ENCODE measurements at places on chromosomes 6 and 20.

DNA sequence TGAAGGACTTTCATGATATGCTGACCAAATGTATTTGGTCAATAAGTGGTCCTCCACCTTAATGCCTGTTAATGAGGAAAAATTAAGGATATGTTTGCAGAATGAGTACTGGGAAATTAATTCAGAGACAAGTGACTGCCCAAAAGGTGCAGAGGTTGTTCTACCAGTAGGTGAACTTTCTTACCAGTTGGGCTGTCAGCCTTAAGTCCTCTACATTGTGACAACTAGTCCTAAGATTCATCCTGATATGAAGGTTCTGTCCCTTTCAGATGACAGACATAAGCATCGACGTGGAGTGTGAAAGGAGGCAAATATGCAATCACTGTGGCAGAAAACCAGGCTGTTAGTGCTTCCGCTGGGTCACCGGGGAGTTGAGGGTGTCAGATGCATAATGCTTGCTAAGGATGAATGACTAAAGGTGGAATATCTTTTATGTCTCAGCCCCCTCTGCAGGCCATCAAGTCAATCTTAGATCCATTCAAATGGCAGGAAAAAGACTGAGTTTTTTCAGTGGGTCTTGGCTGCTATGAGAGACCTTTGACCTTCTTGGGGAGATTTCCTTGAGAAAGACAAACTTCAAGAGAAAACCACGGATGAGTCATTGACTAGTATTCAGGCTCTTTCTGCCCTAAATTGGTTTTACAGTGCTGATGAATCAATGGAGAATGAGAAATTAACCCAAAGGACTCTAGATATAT is 226.0 kb downstream of the TPBG start:
- peak; percentile 88 for DNase-seq

DNA sequence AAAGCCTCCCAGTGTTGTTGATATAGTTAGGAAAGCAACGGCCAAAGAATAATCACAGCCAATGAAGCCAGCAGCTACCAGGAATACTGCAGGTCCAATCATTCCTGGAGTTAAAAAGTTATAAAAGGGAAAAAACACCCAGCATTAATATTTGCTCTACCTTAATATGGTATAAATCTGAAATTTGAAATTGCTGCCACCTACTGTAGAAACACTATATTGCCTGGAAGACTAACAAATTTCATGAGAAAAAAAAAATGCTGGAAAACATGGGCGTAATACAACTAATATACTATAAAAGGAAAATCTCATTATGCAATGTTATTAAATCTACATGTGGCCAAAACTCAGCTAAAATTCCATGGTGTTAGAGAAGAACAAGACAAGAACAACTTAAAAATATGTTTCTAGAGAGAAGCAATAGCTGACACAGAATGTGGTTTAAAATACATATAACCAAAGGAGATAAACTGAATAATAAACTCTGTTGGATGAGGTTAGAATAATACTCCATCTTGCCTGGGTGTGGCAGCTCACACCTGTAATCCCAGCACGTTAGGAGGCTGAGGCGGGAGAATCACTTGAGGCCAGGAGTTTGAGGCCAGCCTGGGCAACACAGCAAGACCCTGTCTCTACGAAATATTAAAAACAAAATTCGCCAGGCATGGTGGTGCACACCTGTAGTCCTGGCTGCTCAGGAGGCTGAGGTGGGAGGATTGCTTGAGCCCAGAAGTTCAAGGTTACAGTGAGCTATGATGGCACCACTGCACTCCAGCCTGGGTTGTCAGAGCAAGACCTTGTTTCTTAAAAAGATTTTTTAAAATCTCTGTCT is 43.1 kb downstream of the SLC17A5 start:
- no peak for DNase-seq

DNA sequence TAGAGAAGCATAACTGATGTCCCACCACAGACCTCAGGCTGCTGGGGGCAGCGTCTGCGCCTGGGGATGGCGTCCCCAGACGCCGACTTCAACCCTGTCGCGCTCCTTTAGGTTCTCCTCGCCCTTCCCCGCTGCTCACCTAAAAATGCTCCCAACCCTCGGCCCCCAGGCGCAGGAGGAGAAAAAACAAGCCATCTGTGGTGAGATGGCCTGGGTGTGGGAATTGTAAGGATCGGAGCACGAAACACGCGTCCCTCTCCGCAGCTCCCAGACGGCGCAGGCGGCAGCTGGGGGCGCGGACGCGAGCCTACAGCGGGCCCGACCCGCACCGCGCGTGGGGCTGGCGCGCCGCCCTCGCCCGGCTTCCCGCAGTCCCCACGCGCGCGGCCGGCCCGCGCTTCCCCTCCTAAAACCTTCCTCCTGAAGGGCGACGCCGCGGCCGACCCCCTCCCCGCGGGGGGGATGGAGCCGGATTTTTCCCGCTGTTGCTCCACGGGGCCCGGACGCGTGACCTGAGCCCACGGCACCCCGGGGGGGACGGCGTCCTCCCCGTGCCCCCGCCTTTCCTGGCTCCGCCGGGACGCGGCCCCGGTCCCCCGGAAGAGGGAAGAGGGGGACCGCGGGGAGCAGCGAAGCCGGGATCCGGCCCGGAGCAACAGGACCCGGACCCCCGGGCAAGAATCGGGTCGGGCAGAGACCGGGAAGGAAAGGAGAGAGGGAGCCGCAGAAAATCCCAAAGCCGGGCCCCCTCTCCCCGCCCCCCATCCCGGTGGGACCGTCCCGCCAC is 611 bp downstream of the EPB41L2 start:
- no peak for DNase-seq

- no peak for DNase-seq
Measured at GRCh38 chr6:8859501-8859900, 424.2 kb upstream of the SLC35B3 start.

DNA sequence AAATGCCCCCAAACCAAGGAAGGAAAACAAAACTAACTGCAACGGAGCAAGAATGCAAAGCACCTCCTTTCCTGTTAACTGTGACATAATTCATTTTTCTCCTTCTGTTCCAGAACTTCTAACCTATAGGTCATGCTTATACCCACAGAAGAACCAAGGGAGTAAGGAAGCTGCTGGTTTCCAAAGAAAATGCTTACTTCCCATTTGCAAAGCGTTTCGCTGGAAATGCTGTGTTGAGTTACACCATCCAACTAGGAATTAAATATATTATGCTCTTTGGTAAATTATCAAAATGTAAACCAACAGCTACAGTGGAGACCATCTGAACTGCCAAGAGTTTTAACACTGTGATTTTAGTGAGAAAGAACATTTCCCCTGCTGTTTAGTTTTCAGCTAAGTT is 42.9 kb downstream of the ATXN1 start:
- no peak for DNase-seq

- DNase-seq = no peak
Measured at GRCh38 chr6:120990866-120991265, 343.4 kb downstream of the TBC1D32 start.

GRCh38 chr20:61497029-61497627 is 245.1 kb downstream of the CDH4 start:
- no peak for DNase-seq

- DNase-seq = peak; percentile 7
Measured at GRCh38 chr20:7038029-7038428, 270.5 kb downstream of the BMP2 start.

- no peak for DNase-seq
Measured at GRCh38 chr20:25856256-25856884, 159.7 kb upstream of the ZNF337 start.

GRCh38 chr20:61889659-61890058 is 176.0 kb downstream of the TAF4 start:
- DNase-seq = no peak

GRCh38 chr6:129749749-129750120 is 39.8 kb upstream of the ARHGAP18 start:
- DNase-seq = no peak

- no peak for DNase-seq
Measured at GRCh38 chr20:54680872-54681619, 205.7 kb downstream of the DOK5 start.

DNA sequence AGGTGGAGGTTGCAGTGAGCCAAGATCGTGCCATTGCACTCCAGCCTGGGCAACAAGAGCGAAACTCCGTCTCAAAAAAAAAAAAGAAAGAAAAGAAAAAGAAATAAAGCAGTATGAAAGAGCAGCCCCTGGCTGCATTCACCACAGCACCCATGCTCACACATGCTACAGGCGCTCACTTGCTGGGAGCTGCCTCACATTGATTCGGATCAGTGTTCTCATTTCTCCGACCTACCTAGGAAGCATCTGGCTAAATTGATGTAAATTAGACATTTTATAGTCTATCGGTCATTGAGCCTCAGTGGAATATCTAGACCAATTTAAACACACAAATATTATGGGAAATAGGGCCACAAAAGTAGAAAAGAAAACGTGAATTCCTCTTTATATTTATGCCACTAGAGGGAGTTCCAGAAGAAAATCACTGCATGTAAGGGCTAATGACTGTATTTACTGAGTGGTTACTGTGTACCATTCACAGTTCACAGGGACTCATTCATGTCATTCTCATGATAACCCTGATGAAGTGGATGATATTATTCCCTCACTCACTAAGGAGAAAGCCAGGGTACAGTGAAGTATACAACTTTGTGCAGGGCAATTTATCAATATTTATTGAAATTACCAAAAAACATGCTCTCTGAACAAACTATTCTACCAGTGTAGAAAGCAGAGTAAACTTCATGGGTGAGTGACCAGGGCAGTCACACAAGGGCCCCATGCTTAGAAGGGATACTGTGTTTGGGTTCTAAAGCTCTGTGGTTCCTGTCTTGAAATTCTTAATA is 5.3 kb upstream of the MOG start:
- no peak for DNase-seq

- no peak for DNase-seq
Measured at GRCh38 chr6:37931066-37931465, 111.5 kb downstream of the ZFAND3 start.

- no peak for DNase-seq
Measured at GRCh38 chr6:23145781-23146180, 576.4 kb downstream of the HDGFL1 start.

DNA sequence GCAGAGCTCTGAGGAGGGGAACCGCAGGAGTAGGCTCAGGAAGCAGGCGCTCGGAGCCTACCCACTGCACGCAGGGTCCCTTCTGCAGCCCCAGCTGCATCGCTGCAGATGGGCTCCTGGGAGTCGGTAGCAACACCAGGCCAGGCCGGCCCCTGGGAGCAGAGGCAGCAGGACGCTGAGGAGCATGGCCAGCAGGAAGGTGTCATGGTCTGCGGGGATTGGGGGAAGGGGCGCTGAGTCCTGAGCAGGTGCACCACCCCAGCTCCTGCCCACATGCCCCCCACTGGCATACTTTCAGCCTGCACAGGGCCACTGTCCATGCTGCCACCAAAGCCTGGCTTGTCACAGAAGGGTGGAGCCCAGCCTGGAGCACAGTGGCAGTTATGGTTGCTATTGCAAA is 7.7 kb upstream of the GFRA4 start:
- no peak for DNase-seq

- no peak for DNase-seq
Measured at GRCh38 chr6:27144740-27145079, 102.8 kb upstream of the PRSS16 start.

DNA sequence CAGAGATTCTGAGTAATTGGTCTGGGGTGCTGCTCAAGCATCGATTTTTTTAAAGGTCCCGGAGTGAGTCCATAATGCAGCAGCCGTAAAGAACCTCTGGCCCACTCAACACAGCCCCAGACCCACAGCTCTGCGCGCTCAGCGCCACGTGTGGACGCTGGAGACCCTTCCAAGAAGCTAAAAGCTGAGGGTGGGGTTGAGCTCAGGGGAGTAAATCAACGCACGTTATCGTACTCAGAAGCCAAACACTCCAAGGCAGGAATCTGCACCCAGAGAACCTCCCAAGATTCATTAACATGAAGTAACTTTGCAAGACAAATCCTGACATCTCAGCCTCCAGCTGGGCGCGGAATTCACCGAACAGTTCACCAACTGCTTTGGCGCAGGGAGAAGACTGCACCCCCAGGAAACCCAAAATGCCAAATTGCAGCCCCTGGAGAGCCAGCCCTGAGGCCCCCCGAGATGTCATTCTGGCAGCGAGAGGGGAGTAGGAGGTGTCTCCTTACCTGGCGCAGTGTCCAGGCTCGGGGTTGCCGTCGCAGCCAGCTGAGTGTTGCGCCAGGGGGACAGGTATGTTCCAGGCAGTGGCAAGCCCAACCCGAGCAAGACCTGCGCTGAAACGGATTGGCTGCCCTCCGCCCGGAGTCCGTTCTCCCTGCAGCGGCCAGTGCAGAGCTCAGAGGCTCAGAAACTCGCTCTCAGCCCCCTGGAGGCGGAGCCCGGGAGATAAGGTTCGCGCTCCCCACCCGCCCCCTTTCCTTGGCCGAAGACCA is at the start of gene COL21A1:
Gene COL21A1 (minus strand): TSS at position 700 of the 773 bp plus-strand sequence. CDS start 64,962 bp downstream, outside the sequence.
- no peak for DNase-seq

DNA sequence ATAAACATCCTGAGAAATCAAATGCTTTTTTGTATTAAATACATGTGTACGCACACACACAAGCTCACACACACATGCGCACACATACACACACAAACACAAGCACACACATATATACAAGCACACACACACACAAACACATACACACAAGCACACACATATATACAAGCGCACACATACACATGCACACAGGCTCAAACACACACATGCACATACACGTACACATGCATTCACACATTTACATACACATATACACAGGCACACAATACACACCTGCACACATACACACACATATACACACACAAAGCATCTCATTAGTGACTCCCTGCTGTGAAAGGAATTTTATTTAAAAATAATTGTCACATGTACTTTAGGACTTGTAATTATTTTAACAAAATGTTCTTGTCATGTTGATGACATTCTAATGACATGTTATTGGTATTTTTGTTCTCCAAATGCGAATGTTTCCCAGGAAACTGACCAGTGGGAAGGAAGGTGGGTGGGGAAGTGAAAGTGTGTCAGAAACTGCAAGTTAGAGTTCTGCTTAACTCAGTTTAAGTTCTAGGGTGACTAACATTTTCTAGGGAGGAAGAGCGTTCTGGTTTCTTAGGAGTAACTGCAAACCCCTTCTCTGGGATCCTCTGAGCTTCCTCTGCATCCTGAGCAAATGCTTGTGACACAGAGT is 113.9 kb upstream of the ZNF217 start:
- no peak for DNase-seq

GRCh38 chr6:160013987-160014868 is 45.3 kb downstream of the IGF2R start:
- no peak for DNase-seq

GRCh38 chr6:127121637-127121960 is 3.1 kb downstream of the RSPO3 start:
- no peak for DNase-seq

DNA sequence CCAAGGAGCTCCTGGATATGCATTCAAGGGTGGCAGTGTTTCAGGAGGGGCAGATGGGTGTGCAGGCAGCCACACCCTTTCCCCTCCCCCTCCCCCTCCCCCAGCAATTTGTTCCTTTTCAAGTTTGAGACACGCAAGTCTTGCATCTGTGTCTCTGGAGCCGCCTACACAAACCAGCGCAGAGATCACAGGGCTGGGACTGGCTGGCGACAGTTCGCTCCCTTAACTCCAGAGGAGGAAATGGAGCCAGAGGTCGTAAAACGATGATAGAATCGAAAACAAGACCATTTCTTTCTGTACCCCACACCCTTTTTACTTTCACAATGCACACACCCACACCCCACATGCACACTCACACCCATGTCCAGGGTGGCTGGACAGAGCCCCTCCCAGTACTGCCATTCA is 163.1 kb downstream of the LY86 start:
- no peak for DNase-seq

Measured in kidney epithelial cell (primary cell).